NCI-H2029 (cell line): ENCODE measurements at places on chromosomes 5 and 9.

- no peak for DNase-seq
Measured at GRCh38 chr9:136372561-136373299, 739 bp downstream of the CARD9 start.

GRCh38 chr5:62900976-62901375 lies 322.4 kb downstream of the LRRC70 start:
- no peak for DNase-seq

DNA sequence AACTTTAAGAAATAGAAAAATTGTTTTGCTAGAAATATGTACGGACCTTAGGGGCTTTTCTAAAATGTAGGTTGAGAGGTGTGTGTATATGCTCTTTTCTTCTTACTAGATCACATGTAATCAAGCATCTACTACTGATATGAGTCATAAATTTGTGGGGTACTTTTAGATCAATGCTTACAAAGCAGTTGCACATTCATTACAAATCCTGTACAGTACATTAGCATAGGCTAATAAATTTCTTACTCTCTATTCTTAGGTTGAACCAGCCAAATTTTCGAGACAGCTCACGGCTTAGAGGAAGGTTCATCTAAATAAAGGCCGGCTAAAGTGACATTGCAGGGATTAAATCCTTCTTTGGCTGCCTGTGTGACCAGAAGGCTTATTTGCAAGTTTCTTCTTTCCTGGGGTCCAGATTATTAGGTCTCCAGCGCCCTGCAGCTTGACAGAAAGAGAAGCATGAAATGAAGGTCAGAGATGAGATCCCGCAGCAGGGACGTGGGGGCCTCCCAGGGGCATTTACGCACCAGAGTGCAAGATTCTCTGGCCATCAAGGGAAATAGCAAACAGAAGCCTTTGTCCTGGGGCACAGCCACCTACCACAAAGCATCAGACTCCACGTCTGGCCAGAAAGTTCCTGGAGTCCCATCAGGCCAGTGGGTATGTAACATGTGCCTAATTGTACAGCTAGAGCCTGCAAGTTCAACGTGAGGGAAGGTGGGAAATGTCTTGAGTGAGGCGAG lies 53.0 kb downstream of the NIM1K start:
- DNase-seq = no peak

- DNase-seq = no peak
Measured at GRCh38 chr9:137798142-137798541, 79.4 kb upstream of the CACNA1B start.

GRCh38 chr5:171263181-171263580 lies 45.9 kb upstream of the TLX3 start:
- DNase-seq = no peak

DNA sequence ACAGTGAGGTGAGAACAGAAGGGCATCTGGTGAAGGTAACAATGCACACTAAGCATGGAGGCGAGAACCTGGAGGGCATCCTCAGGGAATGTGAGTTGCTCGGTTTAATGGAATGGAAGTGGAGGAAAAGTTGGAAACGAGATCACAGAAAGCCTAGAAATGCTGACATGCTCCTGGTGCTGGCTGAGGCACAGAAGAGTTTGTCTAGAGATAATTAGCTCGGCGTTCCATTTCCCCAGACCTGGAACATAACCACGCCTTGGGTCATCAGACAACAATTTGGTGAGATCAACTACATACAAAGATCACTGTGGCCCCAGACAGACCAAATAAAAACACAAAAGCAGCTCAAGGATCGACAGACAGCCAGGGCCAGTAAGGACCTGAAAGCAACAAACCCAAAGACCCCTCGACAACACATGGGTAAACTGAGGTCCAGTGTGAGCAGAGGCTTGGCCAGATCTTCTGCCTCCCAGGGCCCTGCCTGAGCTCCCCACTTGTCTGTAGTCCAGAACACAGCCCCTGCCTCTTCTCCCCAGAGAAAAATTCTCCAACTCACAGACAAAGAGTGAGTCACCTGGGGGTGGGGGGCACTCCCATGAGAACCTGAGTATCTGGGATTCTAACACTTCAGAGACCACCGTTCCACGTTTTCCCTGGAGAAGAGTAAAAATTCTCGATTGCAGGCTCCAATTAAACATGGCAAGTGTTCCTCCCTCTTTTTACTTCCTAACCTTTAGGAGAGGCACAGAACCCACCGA lies 52.5 kb downstream of the SHB start:
- DNase-seq = no peak

DNA sequence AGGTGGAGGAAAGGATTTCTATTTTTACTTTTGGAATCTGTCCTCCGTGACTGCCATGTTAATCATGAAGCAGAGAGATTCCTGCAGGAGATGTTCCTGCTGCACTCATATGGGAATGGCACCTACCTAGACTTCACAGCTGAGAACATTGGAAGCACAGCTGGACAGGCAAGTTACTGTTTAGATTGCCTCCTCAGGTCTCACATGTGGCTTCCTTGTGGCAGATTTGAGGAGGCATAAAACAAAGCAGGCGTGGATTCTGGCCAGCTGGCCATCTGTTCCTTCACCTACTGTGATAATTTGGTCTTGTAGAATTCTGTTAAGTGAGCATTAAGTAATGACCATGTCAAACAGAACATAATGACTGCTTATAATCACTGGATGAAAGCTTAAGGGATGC lies 193.4 kb downstream of the EDIL3 start:
- DNase-seq = no peak

DNA sequence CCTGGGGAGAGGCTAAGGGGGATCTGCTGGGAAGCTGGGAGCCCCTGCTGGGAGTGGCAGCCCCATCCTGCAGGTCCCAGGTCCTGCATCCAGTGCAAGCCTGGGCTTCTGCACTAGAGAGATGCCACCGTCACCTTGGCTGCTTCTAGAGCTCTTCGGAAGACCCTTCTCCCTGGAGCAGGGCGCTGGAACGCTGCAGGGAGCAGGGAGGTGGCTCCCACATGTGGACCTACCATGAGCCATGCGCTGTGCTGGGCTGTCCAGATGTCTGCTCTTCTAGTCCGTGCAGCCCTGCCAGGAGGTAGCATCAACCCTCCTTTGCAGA lies 90.9 kb upstream of the PHYKPL start:
- no peak for DNase-seq
